Colonic mucosa (tissue), 4 donors: ENCODE measurements at places on chromosomes 13 and 19. TPM values are rescaled to one million over a fixed set of nuclear protein-coding genes. Genes with fewer than 3 reads are reported as not detected.
A peak's percentile ranks its signal among the peaks of the same experiment; 100 is the strongest.

Gene ZNF835
- 1.3 TPM for total RNA-seq

Gene RDH8
- not detected for total RNA-seq

Gene CABP5
- total RNA-seq = not detected

DNA sequence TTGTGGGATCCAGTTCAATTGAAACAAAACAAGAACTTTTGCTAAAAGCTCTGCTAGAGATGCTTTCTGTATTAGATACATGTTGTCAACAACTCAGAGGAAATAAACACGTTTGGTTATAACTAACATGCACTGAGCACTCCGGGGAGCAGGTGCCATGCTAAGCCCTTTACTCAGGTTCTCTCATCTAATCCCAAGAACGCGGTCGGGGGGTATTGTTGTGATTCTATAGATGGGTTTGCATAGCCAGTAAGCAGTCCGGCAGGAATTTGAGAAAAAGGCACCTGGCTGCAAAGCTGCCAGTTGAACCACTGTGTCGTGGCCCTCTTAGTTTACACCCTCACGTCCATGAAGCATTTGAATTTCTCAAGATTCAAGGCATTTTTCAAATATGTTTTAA, 24.3 kb upstream of the SPACA7 start:
- DNase-seq = no peak

Gene PRSS57
- not detected for total RNA-seq

DNA sequence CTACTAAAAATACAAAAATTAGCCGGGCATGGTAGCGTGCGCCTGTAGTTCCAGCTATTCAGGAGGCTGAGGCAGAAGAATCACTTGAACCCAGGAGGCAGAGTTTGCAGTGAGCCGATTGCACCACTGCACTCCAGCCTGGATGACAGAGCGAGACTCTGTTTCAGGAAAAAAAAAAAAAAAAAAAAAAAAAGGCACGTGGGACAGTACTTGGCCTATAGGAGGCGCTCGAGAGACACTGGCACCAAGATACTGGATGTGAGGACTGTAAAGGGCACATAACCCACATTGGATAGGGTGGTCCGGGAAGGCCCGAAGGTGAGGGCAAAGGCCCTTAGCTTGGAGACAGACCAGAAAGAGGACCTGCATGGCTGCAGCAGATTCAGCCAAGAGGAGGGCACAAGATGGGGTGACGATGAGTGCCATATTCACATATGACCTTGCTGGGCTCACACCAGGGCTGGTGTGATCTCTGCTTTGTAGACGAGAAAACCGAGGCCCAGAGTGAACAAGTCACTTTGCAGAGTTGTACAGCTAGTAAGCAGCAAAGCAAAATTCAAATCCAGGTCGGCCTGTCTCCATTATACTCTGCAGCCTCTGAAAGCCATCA, 89.4 kb downstream of the DPF1 start:
- peak; percentile 40 for DNase-seq

DNA sequence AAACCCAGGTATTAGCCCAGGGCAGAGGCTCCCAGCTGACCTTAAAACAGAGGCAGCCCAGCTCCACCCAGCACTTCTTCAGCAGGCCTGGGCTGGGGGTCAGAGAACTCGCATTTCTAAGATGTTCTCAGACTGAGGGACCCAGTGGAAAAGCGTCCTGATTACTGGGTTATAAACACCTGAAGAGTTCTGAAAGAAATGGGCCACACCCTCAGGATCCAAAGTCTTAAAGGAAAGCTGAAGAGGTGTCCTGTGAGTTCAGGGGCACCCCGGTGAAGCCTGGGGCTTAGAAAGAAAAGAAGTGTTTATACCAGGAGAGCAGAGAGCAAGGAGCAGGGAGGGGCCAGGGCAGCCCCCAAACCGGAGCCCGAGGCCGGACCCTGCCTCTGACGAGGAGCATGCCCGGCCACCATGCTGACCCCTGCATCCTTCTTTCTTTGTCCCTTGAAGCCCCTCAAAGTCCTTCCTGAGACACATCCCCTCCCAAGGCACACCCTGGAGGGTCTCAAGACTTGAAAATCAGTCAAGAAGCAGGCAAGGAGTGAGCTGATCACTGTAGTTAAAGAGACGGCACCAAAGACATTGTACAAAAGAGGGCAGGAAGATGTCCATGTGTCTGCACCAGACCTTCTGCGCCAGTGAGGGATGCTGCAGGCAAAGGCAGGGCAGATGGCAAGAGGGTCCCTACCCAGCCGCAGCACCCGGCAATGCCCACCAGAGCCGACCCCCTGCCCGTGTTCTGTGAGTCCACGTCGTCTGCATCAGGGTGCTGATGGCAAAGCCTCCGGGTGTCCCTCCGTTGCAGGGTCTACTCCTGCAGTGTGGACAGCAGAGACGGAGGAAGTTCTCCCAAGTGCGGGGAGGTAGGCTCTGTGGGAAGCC, 10.6 kb upstream of the RAB20 start:
- DNase-seq = no peak

- no peak for DNase-seq
Observed at GRCh38 chr13:108960006-108960405, 330.6 kb downstream of the MYO16 start.

GRCh38 chr13:43132911-43133310, 109.5 kb downstream of the DNAJC15 start:
- DNase-seq = no peak

DNA sequence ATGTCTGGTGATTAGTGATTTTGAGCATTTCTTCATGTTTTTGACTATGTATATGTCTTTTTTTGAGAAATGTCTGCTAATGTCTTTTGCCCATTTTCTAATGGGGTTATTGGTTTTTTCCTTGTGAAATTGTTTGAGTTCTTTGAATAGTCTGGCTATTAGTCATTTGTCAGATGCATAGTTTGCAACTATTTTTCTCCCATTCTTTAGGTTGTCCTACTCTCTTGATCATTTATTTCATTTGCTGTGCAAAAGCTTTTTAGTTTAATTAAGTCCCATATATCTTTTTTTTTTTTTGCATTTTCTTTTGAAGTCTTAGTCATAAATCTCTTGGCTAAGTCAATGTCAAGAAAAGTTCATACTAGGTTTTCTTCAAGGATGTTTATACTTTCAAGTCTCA, 449.8 kb downstream of the DACH1 start:
- no peak for DNase-seq

GRCh38 chr13:40146611-40147117, 491.2 kb downstream of the COG6 start:
- no peak for DNase-seq

DNA sequence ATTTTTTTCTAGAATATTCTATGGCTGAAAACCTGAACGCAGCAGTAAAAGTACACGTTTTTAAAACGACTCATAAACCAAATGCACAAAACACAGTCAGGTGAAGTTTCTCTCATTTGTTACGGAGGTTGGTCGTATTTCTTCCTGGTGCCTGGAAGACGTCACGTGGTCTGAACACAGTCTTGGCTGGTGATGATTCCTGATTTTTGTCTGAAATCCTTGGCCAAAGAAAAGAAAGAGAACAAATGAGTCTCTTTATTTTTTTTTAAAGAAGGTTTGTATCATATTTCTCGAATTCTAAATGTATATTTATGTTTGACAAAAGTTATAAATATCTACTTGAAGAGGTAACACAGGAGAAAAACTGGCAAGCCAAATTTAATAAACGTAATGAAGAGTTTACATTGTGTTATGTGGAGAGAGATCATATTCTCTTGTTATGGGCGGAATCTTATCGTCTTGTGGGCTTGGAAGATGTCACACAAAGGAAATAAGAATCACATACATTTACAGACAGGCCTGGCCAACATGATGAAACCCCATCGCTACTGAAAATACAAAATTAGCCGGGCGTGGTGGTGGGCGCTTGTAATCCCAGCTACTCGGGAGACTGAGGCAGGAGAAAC, 10.0 kb upstream of the PNMA8A start:
- no peak for DNase-seq

Gene ZNF350
- 10.5 TPM for total RNA-seq

- no peak for DNase-seq
Observed at GRCh38 chr13:51639171-51639570, 54.9 kb downstream of the WDFY2 start.

DNA sequence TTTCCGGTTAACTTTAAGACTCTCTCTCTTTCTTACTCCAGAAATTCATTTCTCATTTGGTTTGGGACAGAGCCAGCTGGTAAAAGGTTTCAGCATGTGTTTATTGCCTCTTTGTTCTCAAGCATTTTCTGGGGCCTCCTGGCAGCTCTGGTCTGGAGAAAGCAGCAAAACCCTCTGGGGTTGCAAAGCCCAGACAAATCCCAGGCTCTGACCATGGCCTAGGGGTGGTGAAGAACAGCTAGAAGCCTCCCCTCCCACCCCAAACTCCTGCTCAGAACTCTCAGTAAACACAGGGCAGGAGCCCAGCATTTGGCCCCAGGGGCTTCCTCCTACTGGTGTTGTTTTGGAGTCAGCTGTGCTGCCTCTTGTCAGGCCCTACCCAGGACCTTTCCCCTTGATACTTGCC, 124.2 kb upstream of the SERP2 start:
- peak; percentile 36 for DNase-seq

- DNase-seq = no peak
Observed at GRCh38 chr19:53823380-53824120, 564 bp downstream of the NLRP12 start.

- DNase-seq = peak; percentile 30
Observed at GRCh38 chr13:32310134-32310706, 4.9 kb downstream of the ZAR1L start.

DNA sequence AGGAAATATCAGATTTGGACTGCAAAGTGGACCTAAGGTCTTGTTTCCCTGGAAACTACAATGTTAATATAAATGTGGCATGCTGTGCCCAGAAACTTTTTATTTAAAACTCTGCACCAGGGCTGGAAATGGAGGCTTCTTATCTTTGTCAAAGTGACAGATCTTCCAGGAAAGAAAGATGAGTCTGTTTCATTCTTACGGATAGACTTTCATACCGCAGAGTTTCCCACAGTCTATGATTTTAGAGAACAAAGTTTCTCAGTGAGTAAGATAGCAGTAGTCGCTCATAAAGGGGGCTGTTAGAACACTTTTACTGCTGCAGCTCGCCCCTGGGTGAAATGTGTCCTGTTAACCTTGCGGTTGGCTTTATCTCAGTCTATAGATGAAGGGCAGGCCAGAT, 6.7 kb downstream of the CLEC11A start:
- DNase-seq = no peak

- DNase-seq = no peak
Observed at GRCh38 chr13:84393981-84394625, 511.8 kb upstream of the SLITRK1 start.

DNA sequence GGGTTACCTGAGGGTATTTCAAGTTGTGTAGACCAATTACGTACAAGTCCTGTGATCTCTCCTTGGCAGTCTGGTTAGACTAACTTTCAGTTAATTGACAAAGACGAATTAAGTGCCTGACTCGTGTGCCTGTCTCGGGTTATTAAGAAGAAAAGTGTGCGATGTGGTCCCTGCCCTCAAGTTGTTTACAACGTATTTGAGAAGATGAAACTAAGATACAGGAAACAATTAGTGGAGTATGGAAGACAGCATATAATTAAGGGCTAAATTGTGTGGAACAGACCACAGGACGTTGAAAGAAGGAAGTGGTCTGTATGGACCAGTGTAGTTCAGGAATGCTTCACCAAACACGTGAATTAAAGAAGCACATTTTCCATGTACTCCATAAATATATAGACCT, 49.2 kb downstream of the KLF5 start:
- no peak for DNase-seq

Gene PGLYRP2
- not detected for total RNA-seq

DNA sequence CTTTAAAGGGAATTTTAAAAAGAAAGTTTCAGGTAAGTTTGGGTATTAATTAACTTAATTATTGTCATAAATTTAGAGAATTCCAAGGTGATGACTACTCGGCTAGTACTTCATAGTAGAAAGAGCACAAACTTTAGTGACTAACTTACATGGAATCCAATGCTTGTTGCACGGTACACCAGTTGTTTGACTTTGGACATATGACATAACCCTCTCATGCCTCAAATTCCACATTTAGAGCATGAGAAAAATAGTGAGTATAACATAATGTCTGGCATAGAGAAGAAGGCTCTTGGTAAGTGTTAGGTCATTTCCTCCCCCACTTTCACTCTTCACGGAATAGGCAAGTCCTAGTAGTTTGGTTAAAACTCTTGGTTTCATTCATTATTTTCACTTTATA, 1249.4 kb upstream of the SLC10A2 start:
- no peak for DNase-seq

DNA sequence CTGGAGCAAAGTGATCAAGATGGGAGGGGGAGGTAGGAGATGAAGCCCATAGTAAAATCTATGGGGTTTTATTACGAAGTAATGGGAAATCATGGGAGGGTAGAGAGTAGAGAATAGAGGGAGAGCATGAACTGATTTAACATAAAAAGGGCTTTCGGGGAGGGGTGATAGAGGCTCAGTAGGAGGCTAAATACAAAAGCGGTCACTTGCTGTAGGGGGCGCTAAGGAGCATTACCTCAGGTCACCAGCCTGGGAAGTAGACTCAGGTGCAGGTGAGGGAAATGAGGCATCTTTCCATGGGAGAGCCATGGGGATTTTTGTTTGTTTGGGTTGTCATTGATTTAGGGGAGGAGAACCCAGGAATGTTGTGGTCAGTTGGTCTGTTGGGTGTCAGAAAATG, 14.1 kb downstream of the KRTDAP start:
- no peak for DNase-seq

Gene ZNF420
- 6.7 TPM for total RNA-seq

- DNase-seq = no peak
Observed at GRCh38 chr13:57264965-57265364, 98.0 kb downstream of the PRR20E start.

DNA sequence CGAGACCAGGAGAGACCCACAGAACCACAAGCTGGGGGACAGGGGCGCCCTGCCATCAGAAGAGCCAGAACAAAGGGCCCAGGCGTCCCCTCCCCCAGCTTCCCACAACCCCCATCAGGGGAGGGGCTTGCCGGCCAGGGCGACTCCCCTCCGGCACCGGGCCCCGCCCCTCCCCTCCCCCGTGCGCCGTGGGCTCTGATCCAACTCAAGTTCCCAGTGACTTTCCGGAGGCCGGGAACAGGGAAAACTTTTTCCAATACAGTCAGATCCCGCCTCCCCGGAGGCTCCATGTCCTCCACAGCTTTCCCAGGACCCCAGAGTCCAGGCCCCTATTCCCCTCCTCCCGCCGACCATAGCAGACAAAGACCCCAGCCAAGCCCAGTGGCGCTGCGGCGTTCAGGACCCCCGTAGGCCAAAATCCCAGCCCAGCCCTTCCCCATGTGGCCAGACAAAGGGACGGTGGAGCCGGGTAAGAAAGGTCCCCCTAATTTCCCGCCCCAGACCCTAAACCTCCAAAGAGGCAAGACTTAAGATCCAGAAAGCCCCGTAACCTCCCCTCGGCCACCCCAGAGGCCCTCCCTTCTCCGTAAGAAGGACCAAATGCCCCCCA, 673 bp downstream of the TEAD2 start:
- DNase-seq = peak; percentile 88
